ENCODE measurements at places on chromosomes 2 and 18. TPM values are rescaled to one million over a fixed set of nuclear protein-coding genes. Genes with fewer than 3 reads are reported as not detected.

GRCh38 chr18:66136039-66136438 lies 385.2 kb downstream of the CDH7 start:
- DNase-seq: no peak

DNA sequence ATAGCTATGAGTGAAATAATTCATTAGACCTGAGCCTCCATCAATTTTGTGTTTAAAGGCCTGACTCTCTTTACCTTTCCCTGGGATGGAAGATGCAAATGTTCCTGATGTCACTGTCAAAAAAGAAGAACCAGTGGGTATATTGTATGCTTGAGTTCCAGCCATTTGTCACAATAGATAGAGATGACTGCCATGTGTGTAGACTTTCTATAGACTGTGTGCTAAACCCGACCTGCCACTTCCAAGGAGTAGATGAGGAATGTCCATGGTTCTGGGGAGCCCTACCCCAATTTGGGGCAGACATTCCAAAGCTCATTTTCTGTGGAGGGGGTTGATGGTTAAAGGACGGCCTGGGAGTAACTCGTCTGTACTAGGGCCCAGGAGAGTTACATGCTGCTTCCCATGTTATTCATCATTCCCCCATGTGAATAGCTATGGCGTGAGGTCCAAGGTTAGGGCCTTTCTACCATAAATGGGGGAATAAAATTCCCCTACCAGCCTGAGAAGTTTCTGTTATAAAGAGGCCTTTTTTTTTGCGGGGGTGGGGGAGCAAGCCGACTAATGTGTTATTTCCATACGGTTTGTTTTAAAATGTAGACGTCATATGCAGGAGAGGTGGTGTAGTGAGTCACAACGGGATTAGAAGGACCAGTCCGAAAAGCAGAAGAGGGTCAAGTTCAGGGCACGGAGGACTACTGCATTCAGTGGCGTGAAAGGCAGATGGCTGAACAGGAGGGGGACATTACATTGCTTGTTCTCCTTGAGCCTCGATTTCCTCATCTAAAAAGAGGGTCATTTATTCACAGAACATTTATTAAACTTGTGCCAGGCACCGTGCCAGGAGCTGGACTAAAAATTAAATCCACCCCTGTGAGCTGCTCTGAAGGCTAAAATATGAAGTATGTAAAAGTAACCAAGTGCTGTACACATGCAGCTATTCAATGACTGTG lies 24.0 kb downstream of the IL1B start:
- no peak for DNase-seq

DNA sequence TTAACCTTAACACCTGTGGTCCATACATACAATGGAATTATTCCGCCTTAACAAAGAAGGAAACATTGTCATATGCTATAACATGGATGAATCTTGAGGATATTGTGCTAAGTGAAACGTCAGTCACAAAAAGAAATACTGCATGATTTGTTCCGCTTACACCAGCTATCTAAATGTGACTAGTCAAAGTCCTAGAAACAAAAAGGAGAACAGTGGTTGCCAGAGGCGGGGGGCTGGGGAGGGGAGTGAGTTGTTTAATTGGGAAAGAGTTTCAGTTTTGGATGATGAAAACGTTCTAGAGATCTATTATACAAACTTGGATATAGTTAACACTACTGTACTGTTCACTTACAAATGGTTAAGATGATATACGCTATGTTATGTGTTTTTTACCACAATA lies 72.0 kb downstream of the SPRED2 start:
- no peak for DNase-seq

DNA sequence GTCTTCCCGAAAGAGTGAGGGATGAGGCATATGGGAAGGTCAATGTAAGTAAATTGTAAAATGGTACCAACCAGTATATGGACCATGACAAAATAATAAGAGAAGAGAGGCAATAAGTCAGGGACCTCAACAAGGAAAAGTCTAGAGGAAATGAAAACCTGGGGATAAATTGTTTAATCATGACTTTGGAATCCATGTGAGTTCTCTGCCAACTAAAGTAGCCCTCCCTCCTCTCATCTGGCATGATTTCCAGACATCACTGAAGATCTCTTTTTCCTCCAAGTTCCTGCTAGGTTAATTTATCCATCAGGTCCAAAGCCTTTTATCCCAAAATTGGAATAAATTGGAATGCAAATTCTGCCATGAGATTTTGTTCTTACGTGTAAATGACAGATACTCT lies 417.9 kb downstream of the NRXN1 start:
- no peak for DNase-seq

DNA sequence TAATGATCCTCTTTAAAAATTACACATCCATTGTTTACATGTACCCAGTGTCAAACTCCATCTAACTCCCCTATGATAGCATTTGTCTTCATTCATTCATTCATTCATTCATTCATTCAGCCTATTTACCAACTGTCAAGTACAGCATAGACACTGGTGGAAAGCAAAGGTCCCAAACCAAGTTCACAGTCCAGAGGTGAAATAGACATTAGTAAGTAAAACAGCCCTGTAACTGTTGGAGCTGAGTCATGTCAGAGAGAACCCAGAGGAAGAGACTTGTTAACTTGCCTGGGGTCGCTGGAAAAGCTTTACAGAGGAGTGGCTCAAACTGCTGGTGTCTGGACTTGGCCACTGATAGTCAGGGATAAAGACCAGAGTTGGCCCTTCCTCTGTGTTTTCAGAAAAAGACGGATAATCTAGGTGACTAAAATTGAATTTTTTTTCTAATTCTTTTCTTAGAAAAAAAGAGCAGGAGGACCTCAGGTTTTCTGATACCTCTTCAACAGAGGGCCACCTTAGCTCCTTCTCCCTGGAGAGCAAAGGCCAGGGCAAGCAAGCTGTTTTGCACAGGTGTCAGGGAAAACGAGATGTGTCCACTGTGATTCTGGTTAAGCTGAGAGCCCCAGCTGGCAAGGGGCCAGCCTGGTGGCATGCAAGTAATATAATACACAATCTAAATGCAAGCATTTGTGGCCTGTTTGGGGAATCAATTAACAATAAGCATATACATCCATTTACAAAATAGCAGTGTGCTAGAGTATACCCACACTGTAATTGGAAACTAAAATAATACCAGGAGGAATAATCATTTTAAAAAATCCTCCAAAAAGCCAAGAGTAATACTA lies 96.7 kb upstream of the SLC14A2 start:
- no peak for DNase-seq

DNA sequence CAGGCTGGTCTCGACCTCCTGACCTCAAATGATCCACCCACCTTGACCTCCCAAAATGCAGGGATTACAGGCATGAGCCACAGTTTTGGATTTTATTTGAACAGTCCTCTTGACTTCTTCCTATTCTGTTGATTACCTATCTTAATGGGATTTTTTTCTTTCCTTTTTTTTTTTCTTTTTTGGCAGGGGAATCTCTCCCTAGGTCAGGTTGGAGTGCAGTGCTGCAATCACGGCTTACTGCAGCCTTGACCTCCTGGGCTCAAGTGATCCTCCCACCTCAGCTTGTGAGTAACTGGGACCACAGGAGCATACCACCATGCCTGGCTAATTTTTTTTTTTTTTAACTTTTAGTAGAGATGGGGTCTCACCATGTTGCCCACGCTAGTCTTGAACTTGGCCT lies 2.8 kb downstream of the MTHFD2 start:
- DNase-seq: no peak

DNA sequence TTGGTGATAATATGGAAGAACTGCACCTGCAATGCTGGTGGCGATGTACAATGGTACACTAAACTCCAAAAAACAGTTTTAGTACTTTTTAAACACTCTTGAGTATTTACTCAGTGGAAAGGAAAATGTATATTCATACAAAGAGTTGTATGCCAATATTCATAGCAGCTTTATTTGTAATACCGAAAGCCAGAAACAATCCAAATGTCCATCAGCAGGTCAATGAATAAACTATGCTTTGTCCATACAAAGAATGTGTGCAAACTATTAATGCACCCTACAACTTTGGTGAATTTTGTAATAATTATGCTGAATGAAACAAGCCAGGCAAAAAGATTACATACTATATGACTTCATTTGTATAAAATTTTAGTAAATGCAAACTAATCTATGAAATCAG lies 396.3 kb downstream of the GALNT13 start:
- DNase-seq: no peak

DNA sequence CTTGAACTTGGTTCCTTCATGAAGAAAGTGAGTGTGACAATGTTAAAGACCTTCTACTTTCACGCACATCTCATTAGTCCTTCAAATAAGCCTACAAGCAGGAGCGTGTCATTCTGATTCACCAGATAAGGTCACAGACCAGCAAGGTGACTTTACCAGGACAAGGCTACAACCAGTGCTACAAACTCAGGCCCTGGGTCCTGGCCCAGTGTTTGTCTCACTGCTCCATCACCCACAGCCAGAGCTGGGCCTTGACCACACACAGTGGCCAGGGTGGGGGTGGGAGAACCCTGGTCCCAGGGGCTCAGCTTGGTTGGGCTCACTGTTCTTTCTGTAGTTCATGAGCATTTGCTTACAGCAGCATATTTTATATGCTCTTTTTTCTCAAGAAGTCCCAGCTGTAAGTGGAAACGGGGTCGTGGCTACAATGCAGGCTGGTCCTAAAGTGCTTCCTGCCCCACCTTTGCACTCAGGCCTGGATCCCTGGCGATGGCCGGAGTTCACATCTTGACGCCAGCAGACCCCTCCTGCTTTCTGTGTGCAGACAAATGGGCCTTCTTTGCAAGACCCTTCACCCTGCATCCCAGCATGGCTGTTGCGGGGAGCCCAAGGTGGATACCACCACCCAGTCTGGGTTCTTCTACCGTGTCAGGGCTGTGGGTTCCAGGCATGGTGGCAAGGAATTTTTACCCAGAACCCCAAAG lies 153.6 kb upstream of the EPAS1 start:
- no peak for DNase-seq

DNA sequence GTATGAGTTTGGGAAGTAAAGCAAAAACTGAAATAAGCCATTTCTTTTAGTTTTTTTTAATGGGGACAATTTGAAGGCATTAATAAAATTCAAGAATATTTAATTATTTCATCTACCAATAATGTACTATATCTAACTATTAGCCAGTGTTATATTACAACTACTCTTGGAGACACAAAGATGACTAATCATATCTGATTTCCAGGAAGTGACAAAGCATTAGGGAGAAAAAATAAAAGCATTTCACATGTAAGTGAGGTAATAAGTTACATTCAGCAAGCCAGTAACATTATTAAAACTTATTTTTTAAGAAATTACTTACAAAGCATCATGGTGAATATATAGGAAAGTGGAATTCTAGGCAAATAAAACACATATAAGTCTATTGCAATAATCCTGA lies 781.3 kb upstream of the NRXN1 start:
- DNase-seq: no peak

GRCh38 chr2:139850254-139850890 lies 1070.2 kb upstream of the NXPH2 start:
- DNase-seq: no peak

- no peak for DNase-seq
Measured at GRCh38 chr2:88543541-88544057, 83.7 kb downstream of the EIF2AK3 start.

DOK6 gene
- 2.2 TPM for total RNA-seq
